ENCODE measurements at places on chromosomes 11 and 22.

DNA sequence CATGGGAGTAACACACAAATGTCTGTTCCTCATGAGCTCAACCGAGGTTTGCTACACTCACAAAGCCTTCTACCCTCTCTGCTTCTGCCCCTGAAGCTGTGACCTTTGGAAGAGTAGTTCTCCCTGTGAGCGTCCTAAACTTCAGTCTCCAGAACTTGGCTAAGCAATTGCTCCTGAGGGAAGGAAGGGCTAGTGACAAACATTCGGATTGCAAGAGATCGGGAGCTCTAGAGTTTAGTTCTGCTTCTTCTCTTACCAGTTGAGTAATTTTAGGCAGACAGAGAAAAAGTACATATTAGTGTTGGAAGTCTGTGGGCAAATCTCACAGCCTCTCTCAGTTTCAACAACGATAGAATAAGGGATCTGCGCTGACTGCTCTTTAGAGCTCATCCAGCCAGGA lies 27.3 kb upstream of the ELF5 start:
- DNase-seq: peak; percentile 2

GRCh38 chr11:60504219-60504905 lies 10.8 kb upstream of the MS4A13 start:
- peak; percentile 37 for DNase-seq

DNA sequence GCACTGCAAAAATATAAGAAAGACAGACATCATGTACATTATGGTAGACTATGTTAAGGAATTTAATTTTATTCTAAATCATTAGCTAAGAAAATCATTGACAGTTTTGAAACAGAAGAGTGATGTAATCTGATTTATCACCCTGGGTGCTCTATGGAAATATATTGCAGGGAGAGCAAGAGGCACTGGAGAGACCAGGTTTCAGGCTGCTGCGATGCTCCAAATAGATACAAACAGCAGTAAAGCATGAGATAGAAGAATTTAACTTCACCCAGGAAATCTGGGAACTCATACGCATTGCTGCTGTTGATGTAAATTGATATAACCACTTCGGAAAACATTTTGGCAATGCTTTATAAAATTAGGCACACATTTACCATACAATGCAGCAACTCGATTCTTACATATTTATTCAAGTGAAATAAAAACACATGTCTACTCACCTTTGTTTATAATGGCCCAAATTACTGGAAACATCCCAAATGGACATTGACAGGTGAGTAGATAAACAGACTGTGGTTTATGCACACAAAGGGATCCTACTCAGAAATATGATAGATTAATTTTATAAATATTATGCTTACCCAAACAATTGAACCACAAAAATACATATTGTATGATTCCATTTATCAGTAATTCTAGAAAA lies 535.1 kb upstream of the CHORDC1 start:
- no peak for DNase-seq

DNA sequence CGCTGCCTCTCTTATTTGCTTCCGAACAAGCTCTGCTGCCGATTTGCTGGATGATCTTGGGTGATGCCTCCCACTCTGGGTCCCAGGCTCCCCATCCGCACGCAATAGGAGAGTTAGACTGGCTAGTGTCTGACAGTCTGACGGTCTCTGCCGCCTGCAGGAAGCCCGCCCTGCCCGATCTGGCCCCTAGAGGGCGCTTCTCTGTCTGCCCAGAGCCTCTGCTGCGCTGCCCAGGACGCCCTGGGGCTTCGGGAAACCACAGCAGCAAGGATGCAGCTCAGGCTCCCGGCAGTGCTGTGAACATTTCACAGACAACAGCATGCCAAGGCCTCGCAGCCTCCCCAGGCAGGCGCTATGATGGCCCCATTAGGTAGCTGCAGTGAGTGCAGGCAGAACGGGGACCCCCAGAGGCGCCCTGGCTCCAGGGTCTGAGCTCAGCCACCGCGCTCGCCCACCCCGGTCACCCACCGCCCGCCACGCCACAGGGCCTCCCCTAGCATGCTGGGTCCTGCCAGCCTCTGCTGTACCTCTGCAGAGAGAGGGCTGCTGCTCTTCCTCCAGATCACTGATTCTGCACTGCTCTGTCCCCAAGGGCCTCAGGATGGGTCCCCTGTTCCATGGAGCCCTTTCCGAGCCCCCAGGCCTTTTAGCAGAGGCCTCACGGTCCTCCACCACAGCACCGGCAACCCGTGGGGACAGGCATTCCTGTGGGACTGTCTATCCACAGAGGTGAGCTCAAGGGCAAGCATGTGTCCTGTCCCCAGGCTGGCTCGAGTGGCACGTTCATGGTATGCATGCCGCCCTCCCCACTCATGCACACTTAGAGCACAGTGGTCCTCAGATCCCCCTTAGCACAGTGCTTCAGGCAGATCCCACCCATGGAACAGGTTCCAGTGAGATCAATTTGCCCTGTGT lies 4.3 kb upstream of the BAIAP2L2 start:
- DNase-seq: peak; percentile 87

DNA sequence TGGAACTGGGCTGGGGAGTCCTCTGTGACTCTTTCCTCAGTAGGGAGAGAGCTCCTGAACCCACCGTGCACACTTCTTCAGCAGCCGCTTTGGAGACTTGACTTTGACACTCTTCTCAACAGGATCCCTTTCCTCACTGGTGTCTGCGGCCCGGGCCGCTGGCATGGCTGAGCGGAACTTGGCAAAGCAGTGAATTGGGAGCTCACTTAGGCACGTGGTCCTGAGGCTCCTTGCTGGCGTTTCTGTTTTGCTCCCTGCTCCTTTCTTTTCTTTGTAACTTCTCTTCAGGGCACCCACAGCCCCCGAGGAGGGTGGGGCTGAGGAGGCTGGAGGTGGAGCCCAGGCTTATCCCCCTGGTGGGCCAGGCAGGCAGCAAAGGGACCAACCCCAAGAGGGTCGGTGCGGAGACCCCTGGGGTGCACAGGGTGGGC lies 8.4 kb upstream of the KCNQ1OT1 start:
- no peak for DNase-seq

DNA sequence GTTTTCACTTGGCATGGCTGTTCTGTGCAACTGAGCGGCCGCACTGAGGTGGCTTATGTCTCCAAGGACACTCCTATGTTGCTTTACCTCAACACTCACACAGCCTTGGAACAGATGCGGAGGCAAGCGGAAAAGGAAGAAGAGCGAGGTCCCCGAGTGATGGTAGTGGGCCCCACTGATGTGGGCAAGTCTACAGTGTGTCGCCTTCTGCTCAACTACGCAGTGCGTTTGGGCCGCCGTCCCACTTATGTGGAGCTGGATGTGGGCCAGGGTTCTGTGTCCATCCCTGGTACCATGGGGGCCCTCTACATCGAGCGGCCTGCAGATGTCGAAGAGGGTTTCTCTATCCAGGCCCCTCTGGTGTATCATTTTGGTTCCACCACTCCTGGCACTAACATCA lies 2.1 kb downstream of the CLP1 start:
- DNase-seq: no peak

DNA sequence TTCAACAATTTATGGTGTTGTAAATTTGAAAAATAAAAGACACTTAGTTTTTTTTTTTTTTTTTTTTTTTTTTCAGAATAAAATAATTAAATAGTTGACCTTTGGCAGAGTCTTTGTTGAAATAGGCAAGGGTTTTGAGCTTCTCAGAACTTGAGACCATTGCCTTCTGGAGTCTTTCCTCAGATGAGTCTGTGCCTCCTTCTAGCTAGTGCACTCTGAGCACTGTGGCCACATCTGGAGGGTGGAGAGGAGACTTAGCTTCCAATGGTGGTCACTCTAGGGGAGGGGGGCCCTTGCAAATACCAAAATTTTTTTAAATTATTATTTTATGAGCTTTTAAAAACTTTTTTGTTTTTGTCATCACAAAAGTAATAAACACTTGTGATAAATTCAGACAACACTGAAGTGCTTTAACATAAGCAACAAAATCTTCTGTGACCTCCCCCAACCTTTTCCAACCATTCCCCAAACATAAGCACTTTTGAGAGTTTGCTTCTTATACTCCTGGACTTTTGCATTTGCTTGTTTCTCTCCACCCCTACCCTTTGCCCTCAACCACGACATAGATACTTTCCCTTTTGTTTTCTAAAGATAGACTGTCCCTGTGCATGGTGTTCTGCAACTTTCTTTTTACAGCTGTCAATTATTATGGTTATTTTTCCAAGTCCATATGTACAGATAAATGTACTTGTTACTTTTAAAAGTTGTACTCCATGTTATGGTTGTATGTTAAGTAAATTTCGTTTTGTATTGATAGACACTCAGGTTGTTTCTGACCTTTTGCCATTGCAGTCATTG lies 41.1 kb downstream of the BMAL1 start:
- peak; percentile 39 for DNase-seq

DNA sequence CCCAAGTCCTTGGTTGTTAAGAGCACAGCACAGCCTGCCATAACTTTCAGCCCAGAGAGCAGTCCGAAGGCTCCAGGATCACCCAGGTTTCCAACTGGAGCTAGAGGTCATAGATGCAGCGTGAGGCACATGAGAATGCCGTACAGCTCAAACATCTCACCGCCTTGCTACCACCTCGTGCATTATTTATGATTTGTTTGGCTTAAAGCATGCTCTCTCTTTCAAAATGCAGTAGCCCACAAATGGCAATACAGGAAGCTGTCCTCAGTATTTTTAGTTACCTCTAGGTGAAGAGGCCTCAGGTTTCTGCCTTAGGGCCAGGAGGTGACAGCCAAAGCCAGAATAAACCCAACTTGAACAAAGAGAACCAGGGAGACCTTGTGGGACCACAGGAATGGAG lies 14.4 kb downstream of the SCN3B start:
- DNase-seq: no peak

DNA sequence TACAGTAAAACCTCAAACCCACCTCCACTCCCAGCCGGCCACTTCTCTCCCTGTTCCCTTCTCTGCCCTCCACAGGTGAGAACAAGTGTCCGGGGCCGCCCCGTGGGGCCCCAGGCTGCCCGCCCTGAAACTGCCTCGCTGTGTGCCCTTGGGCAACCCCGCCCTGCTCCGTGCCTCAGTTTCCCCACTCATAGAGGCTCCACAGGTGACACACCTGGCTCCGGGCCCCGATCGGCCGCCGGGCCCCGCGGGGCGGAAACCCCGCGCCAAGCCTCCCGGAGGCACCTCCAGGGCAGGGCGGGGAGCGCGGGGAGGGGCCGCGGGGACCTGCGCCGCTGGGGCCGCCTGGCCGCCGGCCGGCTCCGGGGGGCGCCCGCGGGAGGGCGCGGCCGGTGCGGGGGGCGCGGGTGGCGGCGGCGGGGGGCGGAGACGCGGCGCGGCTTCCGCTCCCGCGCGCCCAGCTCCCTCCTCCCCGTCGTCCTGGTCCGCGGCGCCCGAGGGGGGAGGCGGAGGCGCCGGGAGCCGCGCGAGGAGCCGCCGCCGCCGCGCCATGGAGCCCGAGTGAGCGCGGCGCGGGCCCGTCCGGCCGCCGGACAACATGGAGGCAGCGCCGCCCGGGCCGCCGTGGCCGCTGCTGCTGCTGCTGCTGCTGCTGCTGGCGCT lies at the start of gene LRP5:
TSS of gene LRP5 (plus strand) at position 475 of the 663 bp plus-strand sequence. CDS start at position 599, 124 bp downstream.
- DNase-seq: peak; percentile 42

DNA sequence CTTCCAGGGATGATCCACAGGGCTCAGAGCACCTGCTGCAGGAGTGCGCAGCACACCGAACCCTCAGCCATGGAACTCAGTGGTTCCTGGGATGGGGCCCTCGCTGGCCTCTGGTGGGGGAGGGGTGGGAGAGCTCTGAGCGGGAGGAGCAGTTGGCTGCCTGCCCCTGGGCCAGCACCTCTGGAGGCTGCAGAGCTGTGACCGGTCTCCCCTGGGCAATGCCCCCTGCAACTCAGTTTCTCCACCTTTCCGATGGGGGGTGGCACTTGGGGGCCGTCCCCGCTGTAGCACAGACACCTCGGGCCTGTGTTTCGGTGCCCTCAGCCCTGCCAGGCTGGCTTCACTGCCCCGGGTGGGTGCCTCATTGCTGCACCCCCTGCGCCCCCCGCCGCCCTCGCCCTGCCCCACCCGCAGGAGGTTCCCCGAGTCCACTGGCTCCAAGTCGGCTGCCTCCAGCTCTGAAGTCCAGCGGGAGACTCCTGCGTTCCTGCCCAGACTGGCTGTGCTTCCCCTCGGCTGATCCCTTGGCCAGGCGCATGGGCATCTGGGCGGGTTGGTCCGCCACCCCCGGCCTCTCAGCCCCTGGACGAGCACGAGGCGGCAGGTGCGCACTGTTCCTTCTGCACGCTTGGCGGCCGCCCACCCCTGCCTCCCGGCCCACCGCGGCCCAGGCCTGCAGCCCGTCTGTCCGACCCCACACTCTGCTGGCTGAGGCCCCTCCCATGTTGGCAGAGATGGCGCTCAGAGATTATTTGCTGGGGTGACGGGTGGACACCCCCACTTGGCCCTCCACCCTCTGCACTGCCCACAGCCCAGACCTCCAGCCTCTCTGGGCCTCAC lies 1.8 kb downstream of the MUC6 start:
- no peak for DNase-seq

DNA sequence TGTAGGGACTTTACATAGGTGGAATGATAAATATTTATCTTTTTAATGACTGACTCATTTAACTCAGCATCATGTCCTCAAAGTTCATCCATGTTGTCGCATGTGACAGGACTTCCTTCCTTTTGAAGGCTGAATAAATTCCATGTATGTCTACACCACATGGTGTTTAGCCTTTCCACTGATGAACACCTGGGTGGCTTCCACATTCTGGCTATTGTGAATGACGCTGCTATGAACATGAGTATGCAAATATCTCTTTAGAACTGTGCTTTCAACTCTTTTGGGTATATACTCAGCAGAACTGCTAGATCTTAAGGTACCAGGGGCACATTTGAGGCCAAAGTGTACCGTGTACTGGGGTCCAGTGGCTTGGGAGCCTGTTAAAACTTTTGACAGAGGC lies 24.1 kb downstream of the LARGE1 start:
- DNase-seq: no peak

DNA sequence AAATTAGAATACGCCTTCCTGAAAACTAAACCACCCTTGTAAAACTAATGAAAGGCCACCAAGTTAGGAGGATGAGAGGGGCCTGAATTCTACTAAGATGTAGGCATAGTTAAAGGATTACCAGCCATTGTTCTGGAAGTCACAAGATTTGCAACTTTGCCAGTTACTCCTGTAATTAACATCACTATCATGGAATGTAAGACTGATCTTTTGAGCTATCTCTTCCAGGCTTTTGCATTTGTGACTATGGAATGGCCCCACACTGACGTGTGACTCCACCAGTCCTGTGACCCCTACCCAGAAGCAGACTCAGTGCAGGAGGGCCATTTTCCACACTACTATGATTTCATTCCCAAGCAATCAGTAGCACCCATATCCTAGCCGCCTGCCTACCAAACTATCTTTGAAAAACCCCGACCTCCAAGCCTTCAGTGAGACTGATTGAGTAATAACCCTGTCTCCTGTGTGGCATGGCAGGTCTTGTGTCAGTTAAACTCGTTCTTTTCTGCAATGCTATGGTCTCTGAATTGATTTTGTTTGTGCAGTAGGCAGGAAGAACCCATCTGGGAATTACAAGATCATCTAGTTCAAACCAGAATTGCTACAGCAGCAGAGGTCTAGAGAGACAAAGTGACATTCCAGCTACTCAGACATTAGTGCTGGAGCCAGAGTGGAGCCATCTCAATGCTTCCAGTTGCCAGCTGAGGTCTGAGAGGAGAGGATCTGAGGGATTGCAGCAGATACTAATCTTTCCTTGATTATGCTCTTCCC lies 1.9 kb upstream of the CTSF start:
- DNase-seq: no peak

- DNase-seq: peak; percentile 65
These were observed 70.7 kb upstream of the E2F8 start for GRCh38 chr11:19311308-19312030.

- no peak for DNase-seq
These were observed 85.6 kb downstream of the NCAM1 start for GRCh38 chr11:113046866-113047265.

GRCh38 chr11:62000539-62001446 lies 33.4 kb upstream of the FTH1 start:
- DNase-seq: no peak

- DNase-seq: no peak
These were observed 66.7 kb downstream of the SEZ6L start for GRCh38 chr22:26235792-26236487.

Data from suppressor macrophage treated with lipopolysaccharide for 4 hours (primary cell).